ENCODE measurements at places on chromosomes 12 and 14.

GRCh38 chr12:779745-780734, 27.7 kb downstream of the WNK1 start:
- no peak for DNase-seq

DNA sequence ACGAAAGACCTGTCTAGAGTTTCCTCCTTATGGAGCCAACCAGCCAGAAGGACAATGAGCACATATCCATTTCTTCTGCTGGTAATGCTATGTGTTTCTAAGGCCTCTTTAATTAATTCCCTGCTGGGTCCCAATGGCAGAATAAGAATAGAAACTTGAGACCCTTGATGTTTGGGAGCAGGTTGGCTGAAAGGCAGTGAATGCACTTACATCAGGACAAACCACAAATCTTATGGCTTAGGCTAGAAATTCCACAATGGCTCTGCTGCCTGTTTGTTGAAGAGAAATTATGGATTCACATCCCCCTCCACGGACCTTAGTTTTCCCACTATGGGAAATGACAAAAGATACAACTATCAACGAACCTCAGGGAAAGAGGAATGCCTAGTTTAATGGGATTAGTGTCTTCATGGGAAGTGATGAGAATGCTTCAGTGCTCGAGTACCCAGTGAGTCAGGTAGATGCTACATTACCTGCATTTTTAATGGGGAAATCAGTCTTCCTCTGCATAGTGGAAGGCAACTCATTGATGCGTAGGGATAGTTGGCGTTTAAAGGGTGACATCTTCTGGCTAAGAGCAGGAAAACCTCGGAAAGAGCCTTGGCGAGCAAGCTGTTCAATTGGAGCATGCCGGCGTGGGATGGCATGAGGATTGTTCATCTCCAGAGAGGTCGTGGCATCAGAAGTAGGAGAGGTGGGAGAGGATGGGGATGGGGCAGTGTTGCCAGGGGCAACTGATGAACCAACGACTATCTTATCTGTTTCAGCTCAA, 46.5 kb downstream of the PAPLN start:
- DNase-seq, result no peak

DNA sequence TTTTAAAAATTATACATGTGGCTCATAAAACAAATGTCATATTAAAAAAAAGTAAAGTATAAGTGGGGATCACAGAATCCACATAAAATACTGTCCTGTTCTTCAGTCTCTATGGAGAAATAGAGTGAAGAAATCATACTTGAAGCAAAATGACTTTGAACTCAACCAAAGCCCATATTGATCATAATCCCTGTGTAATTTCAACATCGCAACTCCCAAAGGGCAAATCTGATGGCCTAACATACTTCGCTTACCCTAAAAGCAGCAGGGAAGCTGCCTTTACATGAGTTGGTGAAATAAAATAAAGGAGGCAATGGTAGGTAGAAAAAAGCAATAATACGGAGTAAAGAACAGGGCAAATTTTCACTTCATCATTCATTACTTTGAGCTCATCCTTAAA, 101.8 kb downstream of the CEP128 start:
- no peak for DNase-seq

DNA sequence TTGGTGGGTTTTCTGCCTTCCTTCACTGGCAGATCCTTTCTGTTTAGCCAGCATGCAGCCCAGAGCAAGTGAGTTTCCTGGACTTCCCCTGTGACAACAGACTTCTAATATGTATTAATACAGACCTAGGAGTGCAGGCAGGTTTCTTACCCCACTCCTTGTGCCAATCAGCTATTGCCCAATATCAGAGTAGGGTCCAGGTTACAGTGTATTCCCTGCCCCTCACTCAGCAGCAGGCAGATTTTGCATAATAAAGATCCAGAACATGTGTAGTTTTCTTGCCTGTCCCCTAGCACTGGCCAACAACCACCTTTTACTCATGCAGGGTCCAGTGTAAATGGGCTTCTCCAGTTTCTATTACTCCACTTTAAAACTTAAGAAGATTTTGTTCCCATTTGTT, 4.7 kb upstream of the SMIM10L1 start:
- no peak for DNase-seq

DNA sequence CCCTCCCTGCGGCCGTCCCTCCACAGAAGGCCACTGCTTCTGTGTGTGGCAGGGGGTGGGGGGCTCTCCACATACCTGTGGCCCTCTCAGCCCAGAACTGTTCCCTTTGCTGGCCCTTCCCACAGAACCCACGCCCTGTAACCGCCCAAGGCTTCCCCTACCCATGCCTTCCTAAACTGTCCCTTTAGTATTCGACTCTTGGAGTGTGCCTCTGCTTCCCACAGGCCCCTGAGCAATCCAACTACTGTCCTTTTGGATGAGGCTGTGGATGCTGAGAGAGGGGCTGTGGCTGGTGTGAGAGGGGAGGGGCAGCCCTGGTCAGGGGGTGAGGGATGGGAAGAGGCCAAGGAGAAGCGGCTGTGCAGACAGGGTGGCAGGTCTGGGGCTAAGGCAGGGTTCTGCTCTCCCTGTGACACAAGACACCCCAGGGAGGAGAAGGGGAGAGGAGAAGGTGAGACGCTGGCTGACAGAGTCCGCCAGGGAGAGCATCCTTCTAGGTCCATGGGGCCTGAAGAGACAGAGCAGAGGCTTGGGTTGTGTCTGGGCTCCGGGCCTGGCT, 46.0 kb downstream of the DLK1 start:
- no peak for DNase-seq

DNA sequence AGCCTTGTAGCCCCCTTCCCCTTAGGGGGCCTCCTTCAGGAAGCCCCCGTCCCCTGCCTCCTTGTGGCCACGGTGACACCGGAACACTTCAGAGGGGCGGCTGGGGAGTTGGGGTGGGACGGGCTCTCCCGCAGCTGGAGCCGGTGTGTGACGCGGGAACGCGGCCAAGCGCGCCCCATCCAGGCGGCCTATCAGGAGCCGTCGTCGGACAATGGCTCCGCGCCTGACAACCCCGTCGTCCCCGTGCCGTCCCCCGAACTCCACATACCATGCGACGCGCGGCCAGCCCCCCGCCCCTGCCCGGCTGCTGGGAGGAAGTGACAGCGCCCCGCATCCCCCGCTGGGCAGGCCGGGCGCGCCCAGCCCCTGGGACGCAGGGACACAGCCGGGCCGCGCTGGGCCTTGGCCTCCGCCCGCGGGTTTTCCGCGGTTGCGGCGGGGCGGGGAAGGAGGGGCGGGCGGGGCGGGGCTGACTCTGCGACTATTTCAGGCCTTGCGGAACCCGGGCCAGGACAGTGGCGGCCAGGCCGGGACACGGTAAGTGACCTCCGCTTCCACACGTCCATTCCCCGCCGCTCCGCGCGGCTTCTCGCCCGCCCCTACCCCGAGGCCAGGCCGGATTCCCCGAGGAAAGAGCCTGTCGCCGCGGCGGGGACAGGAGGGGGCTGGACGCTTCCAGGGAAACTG, at the start of gene TNFAIP2:
TNFAIP2 (plus strand) TSS at position 515 of the 687 bp plus-strand sequence. CDS start 2,997 bp downstream, outside the sequence.
- no peak for DNase-seq

GRCh38 chr12:64682572-64683277, 72.4 kb downstream of the RASSF3 start:
- no peak for DNase-seq

- DNase-seq, result no peak
Measured at GRCh38 chr14:54660604-54661111, 93.7 kb downstream of the SAMD4A start.

GRCh38 chr12:108144080-108144479, 15.0 kb downstream of the WSCD2 start:
- no peak for DNase-seq

GRCh38 chr12:58871556-58871955, 48.7 kb downstream of the LRIG3 start:
- no peak for DNase-seq

GRCh38 chr12:43896496-43896895, 60.6 kb downstream of the TMEM117 start:
- DNase-seq, result no peak

Measured in activated CD8-positive, alpha-beta memory T cell treated with anti-CD3 and anti-CD28 coated beads for 48 hours (primary cell).